Retina (tissue), 1 donor: ENCODE measurements at places on chromosomes 1 and 21.

DNA sequence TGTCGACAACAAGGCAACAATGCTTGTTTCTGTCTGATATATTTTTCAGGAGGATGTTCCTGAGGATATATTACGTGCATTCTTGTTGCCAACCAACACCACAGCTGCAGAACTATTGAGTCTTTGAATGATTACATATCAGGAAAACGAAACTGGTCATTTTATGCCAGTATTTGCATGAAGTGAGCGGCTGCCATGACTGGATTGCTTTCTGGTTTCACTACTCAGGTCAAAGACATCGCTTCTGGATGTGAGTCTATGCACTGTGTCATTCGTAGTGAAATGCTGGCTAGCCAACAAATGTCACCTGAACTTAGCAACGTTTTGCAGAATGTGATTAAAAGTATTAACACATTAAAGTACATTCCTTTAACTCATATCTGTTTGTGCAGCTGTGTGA lies 35.8 kb upstream of the OLFM3 start:
- no peak for DNase-seq

- no peak for DNase-seq
Measured at GRCh38 chr1:28950006-28950405, 35.6 kb downstream of the EPB41 start.

DNA sequence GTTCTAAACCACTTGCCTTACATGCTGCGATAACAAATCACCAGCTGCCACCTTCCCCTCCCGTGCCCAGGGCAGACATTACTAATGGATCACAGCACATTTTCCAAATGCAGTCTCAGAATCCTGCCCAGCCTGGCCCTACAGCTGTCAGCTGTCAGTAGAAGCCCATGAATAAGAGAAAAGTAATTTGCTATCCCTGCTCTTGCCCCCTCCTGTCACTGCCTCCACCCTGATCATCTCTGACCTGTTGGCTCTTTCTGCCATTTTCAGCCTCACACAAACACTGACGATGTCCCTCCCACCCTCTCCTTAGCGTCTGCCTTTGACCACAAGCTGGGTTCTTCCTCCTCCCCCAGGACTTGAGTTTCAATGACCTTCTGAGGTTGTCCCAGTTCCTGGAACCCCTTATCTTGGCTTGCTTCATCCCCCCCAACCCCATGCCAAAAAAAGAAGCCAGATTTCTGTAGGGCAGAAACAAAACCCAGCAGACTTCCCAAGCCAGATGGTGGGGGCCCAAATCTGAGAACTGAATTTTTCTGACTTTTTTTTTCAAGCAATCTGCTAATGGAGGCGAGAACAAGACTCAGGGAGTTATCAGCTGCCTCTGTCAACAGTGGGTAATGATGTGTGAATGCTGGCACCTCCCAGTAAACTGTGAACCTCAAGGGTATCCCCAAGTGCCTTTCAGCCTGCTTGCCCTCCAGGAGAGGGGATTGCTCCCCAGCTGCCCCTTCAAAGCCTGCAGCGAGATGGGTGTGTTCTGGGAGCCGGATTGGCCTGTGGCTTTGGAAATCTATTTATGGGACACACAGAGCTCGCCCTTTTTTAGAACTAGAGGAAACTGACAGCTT lies 216.5 kb upstream of the VAMP3 start:
- no peak for DNase-seq

- no peak for DNase-seq
Measured at GRCh38 chr1:216778737-216779136, 55.5 kb upstream of the ESRRG start.

DNA sequence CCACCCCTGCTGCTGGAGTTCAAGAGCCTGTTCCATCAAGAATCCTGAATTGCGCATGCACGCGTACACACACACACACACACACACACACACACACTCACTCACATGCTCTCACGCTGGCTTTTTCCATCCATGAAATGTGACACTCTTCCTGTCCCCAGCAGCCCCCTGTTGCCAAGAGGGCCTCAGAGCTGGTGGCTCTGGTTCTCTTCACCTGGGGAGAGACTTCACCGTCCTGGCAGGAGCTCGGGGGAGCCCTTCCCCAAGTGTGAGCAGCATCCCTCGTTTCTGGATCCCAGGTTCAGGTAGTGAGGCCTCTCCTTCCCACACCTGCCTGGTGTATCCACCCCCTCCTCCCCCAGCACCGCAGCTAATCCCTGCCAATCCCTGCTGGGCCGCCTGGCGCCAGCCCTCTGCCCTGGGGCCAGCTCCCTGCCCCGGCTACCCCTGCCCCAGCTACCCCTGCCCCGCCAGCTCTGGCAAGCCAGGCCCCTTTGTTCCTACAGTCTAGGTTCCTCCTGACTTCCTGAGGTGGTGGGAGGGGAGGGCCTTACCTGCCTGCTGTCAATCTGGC lies 9.9 kb downstream of the PLOD1 start:
- peak; percentile 85 for DNase-seq

GRCh38 chr1:235434001-235434400 lies 66.8 kb downstream of the TBCE start:
- DNase-seq, result no peak

DNA sequence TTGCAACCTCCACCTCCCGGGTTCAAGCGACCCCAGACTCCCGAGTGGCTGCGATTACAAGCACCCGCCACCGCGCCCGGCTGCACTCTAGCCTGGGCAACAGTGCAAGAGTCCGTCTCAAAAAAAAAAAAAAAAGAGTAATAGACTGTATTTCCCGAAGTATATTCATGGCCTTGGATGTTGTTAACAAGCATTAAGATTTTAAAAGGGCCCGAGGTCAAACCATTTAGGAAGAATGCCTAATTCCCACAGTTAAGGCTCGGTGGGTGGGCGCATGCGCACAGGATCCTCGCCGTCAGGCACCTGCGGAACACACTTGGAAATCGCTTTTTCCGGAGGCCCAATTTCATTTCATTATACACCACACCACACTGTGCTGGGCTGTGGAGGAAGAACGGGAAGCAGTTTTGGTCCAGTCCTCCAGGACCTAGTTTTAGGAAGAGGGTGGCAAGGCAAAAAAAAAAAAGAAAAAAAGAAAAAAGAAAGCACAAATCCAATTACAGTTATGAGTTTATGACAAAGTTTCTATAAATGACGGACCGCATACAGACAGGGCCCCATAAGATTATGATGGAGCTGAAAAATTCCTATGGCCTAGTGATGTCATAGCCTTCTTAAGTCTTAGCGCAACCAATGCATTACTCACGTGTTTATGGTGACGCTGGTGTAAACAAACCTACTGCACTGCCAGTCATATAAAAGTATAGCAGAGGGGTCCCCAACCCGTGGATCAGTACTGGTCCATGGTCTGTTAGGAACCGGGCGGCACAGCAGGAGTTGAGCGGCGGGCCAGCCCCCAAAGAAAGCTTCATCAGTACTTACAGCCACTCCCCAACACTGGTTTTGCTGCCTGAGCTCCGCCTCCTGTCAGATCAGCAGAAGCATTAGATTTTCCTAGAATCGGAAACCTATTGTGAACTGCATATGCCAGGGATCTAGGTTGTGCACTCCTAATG lies 38.2 kb downstream of the H3-3A start:
- peak; percentile 68 for DNase-seq

DNA sequence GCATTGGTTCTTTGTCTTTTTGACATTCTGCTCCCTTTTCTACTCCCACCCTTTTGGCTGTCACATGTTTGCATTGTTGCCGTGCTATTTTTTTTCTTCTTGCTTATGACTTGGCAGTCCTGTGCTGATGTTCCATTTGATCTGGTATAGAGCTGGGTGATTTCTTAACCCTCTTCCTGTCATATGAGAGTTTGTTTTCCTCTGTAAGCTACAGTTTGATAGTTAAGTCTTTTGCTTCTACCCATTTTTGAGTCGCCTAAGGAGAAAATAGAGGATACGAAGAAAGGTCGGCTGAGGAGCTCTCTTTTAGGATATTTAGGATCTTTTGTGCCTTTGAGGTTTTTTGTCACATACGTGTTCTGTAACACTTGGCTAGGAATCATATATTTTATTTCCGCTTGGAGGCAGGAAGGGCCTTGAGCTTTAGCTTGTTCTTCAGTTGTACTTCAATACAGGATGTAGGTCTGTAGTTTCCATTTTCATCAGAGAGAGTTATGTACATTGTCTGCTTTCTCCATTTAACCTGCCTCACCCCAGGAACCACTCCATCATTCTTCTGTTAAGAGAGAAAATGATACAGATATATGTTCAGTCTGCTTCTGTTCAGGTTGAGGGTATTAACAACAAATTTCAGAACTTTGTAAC lies 150.7 kb downstream of the BACH1 start:
- DNase-seq, result no peak

- DNase-seq, result no peak
Measured at GRCh38 chr1:208044589-208045462, 133.9 kb upstream of the CD34 start.

- peak; percentile 80 for DNase-seq
Measured at GRCh38 chr1:209190591-209191261, 392.8 kb upstream of the CAMK1G start.

DNA sequence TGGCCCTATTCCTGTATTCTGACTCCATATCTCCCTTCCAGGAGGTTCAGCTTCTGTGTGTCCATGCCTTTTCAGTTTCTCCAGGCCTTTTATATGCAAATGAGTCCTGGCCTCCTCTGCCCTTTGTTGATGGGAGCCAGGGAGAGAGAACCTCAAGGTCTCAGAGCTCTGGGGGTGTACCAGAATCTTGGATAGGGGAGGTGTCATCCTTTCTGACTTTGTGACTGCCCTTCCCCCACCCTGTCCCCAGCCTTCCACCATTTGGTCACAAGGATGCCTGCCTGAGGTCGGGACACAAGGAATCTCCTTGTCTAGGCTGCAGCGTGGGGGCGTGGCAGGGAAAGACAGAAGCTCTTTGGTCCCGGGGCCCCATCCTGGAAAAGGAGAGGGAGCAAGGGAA lies 18.6 kb downstream of the LURAP1 start:
- DNase-seq, result peak; percentile 55

DNA sequence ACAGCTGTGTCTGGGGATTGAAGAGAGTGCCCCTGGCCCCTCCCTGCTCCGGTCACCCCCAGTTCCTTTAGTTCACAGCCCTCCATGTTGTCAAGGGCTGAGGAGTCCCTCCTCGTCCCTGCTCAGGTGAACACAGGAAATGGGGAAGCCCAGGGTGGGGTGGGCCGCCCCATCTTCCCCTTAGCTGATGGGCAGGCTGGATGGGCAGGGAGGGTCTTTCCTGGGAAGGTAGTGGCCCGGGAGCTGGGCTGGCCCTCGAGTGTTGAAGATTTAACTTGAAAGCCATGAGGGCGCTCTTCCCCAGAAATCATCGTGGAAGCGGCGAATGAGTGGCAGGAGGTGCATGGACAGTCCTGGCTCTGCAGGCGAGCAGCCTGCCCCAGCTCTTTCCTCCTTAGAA lies 18.3 kb upstream of the NPHP4 start:
- DNase-seq, result no peak

DNA sequence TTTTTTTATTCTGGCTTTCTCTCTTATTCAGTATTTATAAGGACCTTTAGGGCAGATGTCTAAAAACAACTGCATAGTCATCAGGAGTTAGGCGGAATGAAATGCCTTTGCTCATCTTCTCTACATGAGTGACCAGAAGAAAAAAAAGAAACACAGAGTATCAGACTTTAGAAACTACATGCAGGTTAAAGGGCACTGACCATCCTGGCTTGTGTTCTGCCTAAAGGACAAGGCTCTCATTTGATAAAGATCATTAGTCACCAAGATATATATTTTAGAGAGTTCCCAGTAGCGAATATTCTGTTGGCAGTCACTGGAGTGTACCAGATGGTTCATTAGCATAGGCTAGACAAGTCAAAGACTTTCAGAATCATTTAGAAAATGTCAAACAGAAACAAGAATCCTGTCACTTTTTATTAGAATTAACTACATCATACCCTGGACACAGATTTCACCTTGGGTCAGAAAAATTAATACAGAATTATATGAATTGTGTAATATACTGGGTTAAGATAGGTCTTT lies 145.6 kb downstream of the NR5A2 start:
- DNase-seq, result no peak
